ENCODE measurements at places on chromosomes 4 and X.

- peak; percentile 17 for DNase-seq
These were observed 56.4 kb upstream of the SPOCK3 start for GRCh38 chr4:167290678-167291077.

- no peak for DNase-seq
These were observed 763.6 kb upstream of the AGA start for GRCh38 chr4:178205826-178206225.

GRCh38 chrX:67781132-67781531, 237.3 kb downstream of the AR start:
- DNase-seq, result no peak

DNA sequence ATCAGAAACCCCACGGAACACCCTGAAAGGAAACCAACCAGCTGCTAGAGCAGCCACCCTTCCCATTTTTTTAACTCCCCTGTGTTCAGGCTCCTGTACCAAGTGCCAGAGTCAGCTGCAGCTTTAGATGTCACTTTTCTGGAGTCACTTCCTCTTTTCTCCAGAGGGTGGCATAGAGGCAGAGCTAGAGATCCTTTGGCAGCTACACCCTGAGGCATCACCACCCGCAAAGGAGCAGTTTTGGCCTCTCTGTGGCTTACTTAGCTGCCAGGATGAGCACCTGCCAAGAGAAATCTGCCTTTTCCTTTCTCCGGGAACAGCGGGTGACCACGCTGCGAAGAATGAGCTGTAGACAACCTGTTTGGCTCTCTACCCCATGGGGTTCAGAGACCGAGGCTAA, 58.0 kb upstream of the CHRDL1 start:
- peak; percentile 20 for DNase-seq

DNA sequence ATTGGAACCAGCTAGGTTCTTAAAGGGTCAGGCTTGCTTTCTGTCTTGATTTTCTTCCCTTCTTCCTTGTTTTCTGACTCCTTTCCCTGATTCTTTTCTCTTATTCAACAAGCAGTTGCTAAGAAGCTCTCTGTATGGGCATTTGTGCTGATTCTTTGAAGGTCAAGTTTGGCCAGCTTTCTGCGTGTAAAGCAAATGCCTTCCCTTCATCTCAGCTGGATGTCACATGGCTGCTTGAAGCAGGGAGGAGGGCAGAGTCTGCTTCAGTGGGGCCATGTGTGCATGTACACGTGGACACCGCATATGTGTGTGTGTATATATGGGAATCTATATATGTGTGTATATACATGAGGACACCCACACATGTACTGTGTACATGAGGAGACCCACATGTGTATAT, 139.9 kb upstream of the ATP6AP2 start:
- no peak for DNase-seq

DNA sequence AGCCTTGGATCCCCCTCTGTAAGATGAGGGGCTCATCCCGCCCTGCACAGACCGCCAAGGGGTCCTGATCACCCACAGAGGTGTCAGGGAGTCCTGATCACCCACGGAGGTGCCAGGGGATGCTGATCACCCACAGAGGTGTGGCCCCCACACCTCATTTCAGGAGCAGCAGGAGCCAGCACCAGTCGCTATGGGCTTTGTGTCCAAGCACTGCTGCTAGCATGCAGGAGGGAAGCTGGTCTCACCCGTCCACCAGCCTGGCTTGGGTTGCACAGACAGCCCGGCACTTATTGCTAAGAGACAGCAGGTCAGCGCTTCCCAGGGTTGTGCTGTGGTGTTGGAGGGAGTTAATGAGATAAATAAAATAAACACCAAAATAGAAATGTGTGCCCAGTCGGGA, 88.5 kb downstream of the ADRA2C start:
- DNase-seq, result no peak

DNA sequence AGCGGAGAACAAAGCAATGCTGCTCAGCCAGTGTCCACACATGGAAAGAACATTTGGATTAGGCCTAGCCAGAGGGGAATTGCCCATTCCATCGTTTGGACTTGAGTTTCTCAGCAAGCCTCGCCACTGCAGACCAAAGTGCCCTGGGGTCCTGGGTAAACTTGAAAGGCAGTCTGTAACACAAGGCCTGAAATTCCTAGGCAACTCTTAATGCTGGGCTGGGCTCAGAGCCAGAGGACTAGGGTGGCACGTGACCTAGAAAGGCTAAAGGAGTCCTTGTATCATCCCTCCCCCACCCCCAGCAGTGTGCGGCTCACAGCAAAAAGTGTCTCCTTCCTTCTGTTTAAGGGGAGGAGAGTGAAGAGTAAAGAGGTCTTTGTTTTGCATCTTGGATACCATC, 210.4 kb upstream of the ARX start:
- no peak for DNase-seq

GRCh38 chrX:19695884-19696283, 180.6 kb upstream of the MAP3K15 start:
- DNase-seq, result no peak

DNA sequence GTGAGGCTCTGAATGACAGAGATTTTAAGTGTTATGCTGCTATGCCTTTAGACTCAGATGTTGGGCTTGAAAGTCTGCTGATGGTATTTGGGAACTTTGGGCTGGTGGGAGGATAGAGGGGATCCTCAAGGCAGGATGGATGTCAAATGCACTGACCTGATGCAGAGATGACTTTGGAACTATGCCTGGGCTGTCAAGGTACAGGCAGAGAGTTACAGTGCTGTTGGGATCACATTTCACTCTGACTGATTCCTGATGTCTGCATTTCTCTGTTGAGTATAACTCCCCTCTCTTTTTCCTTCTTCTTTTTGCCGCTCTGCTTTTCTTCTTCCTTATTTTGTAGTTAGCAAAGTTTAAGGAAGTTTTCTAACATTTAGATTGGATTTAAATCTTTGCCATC, 271.8 kb upstream of the ARX start:
- DNase-seq, result no peak

DNA sequence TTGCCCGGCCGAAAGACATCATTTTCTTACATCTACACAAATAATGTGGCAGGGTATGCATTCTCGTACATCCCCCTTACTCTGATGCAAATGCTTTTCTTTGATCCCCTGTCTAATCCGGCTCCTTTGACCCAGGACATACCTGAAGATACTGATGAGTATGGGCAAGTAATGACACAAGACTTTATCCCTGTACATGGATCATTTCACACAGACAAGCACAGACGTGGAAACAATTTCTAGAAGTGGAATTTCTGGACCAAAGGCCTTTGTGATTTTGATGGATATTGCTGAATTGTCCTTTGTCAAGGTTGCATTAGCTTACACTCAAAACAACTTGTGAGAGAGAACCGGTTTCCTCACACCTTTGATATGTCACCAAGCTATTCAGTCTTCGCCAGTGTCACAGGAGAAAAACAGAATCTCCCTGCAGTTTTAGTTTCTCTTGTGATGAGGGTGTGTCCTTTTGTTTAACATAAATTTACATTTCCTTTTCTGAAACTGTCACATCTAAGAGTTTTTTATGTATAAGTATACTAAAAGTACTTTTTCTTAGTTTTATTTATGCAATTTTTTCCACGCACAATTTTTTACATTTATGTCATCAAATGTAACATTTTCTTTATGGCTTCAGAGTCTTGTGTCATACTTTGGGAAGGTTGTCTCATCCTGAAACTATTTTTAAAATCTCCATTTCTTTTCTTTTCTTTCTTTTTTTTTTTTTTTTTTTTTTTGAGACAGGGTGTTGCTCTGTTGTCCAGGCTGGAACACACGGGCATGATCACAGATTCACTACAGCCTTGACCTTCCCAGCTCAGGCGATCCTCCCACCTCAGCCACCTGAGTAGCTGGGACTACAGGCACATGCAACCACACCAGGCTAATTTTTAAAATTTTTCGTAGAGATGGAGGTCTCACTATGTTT, 25.2 kb downstream of the RWDD4 start:
- no peak for DNase-seq

DNA sequence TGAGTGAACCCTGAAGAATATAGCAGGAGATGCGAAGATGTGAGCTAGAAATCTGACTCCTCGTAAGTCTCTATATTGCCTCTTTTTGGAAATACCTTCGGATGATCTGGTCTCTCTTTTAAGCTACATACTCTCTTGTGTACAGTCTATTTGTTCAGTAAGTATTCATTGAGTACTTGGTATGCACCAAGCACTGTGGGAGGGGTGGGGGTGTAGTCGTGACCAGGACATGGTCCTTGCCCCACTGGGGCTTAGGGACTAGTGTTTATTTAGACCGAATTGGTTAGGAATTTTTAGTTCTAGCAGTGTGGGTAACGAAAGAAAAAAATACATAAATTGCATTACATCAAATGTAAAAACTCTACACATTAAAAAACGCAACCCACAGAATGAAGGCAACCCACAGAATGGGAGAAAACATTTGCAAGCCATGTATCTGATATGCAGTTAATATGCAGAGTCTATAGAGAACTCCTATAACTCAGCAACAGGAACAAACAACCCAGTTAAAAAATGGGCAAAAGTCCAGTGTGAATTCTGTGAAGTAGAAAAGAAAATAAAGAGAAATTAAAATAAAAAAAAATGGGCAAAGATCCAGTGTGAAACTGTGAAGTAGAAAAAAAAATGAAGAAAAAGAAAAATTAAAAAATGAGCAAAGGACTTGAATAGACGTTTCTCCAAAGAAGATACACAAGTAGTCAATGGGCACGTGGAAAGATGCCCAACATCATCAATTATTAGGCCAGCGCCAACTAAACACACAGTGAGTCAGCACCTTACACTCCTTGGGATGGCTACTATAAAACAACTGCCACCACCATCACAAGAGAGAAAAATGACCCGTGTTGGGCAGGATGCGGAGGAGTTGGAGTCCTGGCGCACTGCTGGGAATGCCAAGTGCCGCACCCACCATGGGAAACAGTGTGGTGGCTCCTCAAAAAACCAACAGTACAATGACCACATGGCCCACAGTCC, 43.8 kb downstream of the RGS12 start:
- DNase-seq, result no peak

DNA sequence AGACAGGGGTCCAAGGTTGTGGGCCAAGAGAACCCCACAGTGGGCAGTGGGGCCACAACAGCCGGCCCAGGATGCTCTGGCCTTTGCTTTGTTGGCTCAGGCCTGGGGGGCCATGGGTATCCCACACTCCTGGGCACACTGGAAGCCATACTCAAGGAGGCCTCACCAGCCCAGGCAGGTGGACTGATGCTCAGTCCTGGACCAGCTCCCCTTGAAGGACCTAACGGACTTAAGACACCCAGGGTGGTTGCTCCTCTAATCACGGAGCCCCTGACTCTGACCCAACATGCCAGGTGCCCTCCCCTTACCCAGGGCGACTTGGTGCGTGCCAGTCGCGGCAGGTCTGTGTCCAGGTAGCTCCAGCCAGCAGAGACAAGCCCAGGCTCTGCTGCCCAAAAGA, 50.8 kb downstream of the ZFYVE28 start:
- DNase-seq, result no peak

GRCh38 chrX:150512461-150512901, 55.9 kb upstream of the MTM1 start:
- no peak for DNase-seq

GRCh38 chrX:69137371-69138117, 27.7 kb downstream of the PJA1 start:
- no peak for DNase-seq
